ENCODE measurements at places on chromosomes 4 and X.

DNA sequence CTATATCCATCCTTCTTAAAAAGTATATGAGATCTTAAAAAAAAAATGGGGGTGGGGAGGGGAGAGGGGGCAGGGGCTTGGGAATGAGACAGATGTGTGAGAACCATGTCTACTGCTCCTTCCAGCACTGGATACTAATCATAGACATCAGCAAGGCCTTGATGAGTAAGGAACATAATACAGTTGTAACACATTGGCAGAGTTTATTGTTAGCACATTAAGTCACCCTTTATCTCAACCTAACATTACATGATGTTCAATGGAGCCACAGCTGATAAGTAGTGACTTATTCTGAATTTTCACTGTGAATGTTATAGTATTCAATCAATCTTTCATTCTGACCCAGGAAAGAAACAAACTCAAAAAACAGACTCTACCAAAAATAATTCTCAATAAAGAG, 47.3 kb upstream of the KCNE5 start:
- no peak for DNase-seq

GRCh38 chr4:1241466-1241935, 7.4 kb downstream of the CTBP1 start:
- no peak for DNase-seq

GRCh38 chrX:79117078-79117477, 27.4 kb upstream of the GPR174 start:
- no peak for DNase-seq

GRCh38 chrX:137428221-137428661, 137.7 kb upstream of the ZIC3 start:
- DNase-seq = no peak

GRCh38 chrX:2547736-2548135, 47.0 kb upstream of the DHRSX start:
- no peak for DNase-seq

GRCh38 chr4:24884902-24885301, 27.9 kb downstream of the CCDC149 start:
- DNase-seq = no peak

- DNase-seq = no peak
These were observed 61.4 kb downstream of the WFS1 start for GRCh38 chr4:6331018-6331417.

- DNase-seq = no peak
These were observed 17.6 kb upstream of the DCUN1D4 start for GRCh38 chr4:51825341-51825740.

GRCh38 chrX:134721766-134722532, 63.7 kb upstream of the PLAC1 start:
- no peak for DNase-seq

DNA sequence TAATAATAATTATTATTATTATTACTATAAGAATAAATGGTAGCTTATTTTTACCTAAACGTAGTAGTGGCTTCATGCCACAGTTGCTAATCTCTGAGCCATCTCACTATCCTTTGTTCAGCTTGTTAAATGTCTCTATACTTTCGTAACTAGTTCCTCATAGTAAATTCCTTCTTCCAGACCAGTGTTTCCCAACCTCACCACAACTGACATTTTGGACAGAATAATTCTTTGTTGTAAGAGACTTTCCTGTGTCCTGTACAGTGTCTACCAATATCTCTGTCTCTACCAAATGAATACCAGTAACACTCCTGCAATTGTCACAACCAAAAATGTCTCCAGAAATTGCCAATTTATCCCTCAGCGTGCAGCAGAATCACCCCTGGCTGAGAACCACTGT, 1040.9 kb downstream of the DMD start:
- DNase-seq = no peak

DNA sequence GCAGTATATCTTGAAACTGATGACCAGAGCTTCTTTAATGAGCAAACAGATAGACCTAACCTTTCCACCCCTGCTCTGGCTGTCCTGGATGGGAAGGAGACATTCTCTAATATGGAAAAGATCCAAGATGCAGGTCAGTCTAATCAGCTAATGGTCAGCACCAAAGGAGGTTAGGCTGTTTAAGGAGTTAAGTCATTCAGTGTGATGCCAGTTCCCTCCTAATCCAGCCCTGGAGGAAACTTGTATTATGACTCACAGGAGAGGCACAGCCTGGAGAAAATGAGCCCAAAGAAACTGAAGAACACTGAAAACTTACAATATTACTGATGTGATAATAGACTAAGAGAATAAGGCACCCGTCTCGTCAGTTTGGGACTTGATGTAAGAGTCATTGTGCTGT, 323.0 kb downstream of the HNRNPD start:
- DNase-seq = no peak

DNA sequence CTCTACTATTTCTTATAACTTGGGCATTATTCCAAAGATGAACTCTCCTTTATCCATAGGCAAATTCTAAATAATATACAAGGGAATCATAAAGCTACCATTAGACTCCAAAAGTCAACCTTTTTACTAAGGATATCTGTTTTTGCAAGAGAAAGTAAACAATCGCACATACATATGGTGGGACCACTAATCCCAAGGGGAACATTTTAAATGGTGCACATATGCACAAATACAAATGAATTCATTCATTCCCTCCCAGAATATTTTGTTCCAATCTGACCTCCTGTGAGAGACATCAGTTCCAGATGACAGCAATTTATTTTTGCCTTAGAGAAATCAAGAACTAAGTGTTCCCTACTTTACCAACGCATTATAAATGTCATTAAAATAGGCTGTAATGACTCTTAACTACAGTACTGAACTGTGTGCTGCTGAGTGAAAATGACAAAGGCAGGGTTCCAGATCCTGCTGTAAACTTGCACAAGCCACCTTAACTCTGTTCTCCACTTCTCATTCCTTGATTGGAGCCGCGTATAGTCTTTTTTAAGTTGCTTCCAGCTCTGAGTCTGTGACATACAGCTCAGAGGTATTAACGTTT, 2.0 kb downstream of the DHX15 start:
- no peak for DNase-seq

- DNase-seq = no peak
These were observed 18.3 kb downstream of the MAGED2 start for GRCh38 chrX:54825716-54826438.

GRCh38 chr4:112128452-112128851, 16.8 kb upstream of the FAM241A start:
- no peak for DNase-seq

- DNase-seq = no peak
These were observed 20.6 kb downstream of the LYAR start for GRCh38 chr4:4269331-4269731.

DNA sequence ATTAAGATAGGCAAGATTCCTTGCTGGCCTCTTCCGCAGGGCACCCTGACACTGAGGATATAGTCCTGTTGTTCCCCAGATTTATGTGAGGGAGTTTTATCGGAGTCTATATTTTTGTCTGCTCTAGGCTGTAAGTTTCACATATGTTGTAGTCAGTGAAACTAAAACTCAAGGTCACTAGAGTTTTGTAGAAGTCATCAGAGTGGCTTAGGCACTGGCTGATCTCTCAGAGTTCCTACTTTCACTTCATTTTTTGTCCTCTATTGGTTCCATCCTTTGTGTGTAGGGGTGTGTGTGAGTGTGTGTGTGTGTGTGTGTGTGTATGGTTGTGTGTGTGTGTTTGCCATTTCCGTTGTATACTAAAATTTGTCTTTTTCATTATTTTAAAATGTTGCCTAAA, 577.5 kb downstream of the IQCM start:
- DNase-seq = no peak

- no peak for DNase-seq
These were observed 48.1 kb downstream of the RPGR start for GRCh38 chrX:38279188-38279587.

GRCh38 chrX:48957477-48957826, at the start of gene OTUD5:
Gene OTUD5, minus strand, starts transcription at chrX:48957607. Its CDS starts 37 bp downstream, at chrX:48957570.
- no peak for DNase-seq

DNA sequence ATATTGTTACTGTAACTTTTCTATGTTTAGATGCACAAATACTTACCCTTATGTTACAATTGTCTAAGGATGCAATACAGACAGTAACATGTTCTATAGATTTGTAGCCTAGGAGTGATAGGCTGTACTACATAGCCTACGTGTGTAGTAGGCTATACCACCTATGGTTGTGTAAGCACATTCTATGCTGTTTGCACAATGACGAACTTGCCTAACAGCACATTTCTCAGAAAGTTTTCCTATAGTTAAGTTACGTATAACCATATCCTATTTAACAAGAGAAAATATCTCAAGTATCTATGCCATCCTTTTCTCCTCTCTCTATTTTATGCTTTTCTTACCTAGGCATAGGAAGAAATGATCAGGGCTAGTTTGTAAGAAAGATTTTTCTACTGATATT, 710.8 kb upstream of the HTR2C start:
- no peak for DNase-seq

DNA sequence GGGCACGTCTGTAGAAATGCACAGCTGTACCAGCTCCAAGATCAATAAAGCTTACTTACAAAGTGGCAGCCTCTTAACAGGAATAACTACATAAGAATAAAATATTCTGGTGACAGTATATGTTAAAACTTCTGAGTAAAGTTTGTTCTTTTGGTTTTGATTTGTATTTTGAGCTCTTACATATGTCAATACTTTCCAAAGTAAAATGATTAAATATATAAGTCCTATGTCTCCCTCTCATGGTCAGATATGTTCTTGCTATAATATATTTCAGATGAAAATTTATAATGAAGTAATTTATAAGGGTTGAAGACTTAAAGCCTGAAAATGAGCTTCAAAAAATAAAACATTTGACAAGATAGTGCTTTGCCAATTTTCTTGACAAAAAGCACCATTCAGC, 254.4 kb downstream of the NPFFR2 start:
- peak; percentile 8 for DNase-seq

- no peak for DNase-seq
These were observed 118.1 kb upstream of the TLR3 start for GRCh38 chr4:185950891-185951290.

- no peak for DNase-seq
These were observed 62.9 kb downstream of the DCX start for GRCh38 chrX:111349101-111349500.
